ENCODE measurements at places on chromosomes 12 and 14.

DNA sequence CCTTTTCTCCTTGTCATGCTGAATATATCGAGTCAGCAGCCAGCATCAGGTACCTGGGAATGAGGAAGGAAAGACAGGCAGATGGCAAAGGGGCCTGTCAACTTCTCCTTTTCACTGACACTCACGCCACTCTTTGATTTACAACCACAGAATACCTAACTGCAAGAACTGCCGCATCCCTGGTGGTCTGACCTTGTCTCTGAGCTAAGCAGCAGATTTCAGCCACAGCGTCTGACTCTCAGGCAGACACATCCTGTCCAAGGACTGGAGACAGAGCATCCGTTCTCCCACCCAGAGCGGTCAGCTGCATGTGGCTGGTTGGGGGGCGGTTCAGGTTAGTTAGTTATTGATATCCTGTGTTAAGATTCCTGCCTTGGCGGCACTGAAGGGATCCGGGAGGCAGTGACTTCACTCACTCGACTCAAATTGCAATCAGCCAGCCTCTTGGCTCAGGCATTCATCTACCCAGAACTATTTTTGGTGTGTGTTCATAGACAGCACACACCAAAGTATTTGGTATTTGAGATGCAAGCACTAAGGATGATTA lies 11.2 kb upstream of the MAP1LC3B2 start:
- DNase-seq, result no peak

DNA sequence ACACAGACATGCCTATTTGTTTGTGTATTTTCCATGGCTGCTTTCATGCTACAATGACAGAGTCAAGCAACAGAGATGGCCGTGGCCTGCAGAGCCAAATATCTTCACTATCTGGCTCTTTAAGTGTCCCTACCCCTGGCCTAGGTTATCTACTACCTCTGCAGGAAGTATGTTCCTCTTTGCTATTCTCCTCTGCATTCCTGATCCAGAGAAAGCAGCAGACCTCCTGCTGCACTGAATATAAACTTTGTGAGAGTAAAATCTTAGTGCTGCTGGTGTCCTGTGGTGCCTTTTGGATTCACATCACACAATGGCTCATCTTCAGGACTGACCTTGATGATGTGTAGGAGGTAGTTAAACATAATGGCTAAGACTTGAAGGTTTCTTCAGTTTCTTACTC lies 233.4 kb downstream of the IPO8 start:
- DNase-seq, result no peak

DNA sequence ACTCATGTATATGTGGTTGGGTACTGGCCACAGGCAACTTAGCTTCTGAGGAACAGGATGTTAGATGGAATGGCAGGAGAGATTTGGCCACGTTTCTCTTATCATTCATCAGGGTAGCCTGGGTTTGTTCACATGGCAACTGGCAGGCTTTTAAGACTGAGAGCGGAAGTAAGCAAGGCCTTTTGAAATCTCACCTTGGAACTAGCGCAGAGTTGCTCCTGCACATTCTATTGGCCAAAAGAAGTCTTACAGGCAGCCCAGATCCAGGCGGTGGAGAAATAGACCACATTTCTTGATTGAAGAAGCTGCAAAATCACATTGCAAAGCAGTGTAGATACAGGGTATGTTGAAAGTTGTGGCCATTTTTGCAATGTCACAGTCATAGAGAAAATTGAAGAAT lies 3.7 kb downstream of the CLEC4A start:
- peak; percentile 48 for DNase-seq

- no peak for DNase-seq
Measured at GRCh38 chr12:120242275-120242799, 23.2 kb downstream of the PXN start.

- no peak for DNase-seq
Measured at GRCh38 chr14:68327231-68327630, 465.6 kb downstream of the ZFP36L1 start.

GRCh38 chr12:20778969-20779368 lies 31.5 kb upstream of the SLCO1B3 start:
- no peak for DNase-seq

GRCh38 chr14:38900887-38901286 lies 202.1 kb downstream of the SEC23A start:
- no peak for DNase-seq

DNA sequence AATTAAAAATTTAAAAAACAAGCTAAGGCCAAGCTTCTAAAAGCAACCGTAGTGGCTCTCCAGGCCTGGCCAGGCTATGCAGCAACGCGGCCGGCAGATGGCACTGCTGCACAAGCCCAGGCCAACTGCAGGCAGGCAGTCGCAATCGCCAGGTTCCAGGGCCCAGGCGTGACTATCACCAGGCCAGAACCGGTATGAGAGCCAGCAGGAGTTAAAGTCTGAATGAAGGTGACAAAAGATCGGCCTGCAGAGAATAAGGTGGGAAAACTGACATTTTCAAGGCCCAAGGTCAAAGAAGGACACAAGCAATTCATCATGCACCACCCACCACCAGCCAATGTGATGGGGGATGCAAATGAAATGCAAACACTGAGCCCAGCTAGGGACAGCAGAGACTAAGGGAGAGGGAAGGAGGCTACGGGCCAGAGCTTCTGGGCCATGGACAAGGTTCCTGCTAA lies 43.6 kb upstream of the ANO2 start:
- peak; percentile 65 for DNase-seq

DNA sequence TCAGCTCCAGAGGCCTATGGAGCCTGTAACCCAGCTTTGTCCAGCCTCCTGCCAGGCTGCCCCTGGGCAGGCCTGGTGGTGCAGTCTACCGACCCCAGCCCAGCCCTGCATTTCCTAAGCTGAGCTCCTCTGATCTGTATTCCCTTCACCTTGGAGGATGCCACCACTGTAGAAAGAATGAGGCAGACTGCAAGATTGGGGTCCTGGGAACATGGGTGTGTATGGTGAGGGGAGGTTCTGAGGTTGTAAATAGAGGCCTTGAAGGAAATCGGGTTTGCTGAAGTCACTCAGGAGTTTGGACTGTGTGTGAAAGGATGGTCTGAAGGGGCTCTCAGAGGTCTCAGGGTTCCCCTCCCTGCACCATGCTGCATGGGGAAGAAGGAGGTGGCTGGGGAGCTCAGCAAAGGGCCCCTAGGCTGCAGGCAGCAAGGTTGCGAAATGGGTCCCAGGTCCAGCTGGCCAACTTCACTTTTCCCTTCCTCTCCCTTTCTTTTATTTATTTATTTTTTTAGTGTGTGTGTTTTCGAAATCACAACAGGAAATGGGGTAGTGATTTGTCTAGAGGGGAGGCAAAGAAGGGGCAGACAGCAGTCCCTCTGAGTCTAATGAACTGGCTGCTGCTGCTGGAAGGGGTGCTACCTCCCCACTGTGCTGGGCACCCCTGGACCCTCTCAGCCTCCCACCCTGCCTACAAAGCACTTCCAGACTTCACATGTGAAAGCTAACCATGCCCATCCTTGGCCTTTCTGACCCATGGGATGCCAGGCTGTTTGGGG lies 1.2 kb upstream of the LRP1-AS start:
- DNase-seq, result no peak

DNA sequence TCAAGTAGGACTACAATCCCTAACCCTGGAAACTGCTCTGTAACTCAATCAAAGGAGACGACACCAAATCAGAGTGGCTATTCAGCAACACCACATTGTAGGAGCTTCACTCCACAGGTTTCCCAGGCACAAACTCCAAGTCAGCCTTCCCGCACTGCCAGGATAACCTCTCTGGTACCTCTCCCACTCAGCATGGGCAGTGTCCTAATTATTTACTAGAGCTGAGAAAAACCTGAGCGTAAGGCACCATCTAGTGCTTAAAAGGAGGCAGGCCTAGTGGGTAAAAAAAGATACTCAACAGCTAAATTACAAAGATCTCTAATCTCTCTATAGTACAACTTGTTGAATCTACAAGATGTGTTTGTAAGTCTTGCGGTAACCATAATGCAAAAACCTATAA lies 36.1 kb downstream of the PARP11 start:
- no peak for DNase-seq

DNA sequence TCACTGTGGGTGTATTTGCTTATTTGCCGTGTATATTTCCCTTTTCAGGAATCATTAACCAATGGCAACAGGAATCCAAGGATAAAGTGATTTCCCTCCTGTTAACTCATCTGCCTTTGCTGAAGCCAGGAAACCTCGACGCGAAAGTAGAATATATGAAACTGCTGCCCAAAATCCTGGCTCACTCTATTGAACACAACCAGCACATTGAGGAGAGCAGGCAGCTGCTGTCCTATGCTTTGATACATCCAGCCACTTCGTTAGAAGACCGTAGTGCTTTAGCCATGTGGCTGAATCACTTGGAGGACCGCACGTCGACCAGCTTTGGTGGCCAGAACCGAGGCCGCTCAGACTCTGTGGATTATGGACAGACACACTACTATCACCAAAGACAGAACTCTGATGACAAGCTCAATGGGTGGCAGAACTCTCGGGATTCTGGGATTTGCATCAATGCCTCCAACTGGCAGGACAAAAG lies 135.1 kb downstream of the SAMD4A start:
- DNase-seq, result no peak

DNA sequence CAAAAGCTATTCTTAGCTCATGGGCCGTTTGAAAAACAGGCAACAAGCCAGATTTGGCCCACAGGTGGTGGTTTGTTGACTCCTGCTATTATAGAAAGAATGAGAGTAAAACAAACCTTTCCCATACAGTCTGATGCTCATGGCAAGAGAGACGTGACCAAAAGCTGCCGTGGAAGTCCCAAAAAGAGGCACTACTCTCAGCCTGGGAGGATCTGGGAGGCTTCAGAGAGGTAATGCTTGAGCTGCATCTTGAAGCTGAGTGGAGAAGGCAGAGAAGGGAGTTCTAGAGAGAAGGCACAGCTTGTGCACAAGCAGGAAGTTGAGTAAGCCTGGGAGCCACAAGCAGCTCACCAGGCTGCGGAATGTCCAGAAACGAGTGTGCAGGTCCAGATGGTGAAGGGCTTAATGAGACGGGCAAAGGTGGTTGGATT lies 9.6 kb downstream of the PLXNC1 start:
- DNase-seq, result no peak

DNA sequence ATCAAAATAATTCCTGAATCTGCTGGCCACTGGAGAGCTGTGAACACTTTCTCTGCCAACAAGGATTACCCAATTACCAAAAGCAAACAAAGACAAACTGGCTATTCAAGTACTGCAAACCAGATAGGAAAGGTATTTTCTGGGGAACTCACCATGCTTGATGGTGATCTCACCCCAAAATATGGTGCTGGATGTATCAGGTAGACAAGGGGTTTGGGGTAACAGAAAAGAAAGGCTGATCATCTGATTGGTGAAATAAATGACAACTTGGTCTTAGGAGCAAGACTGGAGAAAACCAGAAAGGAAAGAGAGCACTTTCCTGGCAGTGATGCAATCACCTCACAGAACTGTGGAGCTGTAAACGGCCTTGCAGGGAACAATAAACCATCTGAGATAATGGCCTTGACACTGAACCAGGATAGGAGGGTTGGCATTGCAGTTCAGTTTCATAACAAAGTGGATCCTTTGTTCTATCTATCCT lies 31.0 kb upstream of the NPFF start:
- DNase-seq, result no peak

DNA sequence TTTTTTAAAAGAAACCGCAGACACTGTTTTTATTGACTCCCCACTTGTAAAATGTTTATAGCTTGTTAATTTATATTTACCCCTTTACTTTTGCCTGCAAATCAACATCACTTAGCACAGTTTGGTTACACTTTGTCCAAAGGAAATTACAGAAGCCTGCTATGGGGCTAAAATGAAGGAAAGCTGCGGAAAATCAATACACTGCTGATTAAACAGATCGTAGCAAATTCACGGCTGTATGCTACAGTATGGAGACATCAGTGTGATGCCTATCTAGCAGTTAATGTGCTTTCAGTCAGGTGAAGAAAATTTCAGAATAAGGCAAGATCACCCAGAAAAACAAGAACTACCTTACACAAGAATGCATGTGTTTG lies 110.0 kb downstream of the FOXG1 start:
- DNase-seq, result no peak

GRCh38 chr14:20820063-20820904 lies 17.6 kb upstream of the RNASE1 start:
- DNase-seq, result no peak

GRCh38 chr12:92065639-92066038 lies 80.0 kb downstream of the BTG1 start:
- no peak for DNase-seq

- no peak for DNase-seq
Measured at GRCh38 chr12:120522568-120522967, 6.4 kb downstream of the COQ5 start.

DNA sequence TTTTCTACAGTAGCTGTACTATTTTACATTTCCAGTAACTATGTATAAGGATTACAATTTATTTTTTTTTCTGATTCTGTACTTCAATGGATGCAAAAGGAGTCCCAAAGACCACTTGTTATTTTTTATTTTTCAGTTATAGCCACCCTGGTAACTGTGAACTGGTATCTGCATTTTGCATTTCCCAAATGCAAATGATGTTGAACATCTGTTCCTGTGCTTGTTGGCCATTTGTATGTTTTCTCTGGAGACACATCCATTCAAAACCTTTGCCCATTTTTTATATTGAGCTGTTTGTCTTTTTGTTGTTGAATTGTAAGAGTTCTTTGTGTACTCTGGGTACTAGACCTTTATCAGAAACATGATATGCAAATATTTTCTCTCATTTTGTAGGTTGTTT lies 485.6 kb downstream of the LRIG3 start:
- DNase-seq, result no peak

DNA sequence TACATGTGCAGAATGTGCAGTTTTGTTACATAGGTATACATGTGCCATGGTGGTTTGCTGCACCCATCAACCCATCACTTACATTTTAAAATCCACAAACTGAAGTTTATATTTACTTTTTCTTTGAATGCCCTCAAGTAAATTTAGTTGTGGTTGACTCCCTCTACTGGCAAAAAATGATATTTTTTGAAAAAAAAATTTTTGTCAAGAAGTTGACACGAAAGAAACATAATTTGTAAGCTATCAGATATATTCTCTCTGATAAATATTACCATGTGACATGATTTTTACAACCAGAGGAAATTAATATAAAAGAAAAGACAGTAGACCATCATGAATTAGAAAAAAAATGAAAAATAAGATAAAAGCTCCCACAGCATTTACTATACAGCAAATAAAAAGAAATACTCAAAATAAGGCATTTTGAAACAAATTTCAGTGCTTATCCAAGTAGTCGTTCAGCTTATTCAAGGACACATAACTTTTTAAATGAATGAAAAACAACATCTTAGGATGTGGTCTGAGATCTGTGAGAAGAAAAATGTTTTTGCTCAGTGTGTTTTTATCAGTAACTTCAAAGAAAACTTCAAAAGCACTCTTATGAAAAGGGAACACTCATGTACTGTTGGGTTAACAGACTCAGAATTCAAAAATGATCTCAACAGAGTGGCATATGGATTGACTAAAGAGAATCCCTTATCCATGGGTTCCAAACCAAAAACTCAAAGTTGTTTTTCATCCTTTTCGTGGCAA lies 30.0 kb upstream of the GRIP1 start:
- DNase-seq, result no peak

DNA sequence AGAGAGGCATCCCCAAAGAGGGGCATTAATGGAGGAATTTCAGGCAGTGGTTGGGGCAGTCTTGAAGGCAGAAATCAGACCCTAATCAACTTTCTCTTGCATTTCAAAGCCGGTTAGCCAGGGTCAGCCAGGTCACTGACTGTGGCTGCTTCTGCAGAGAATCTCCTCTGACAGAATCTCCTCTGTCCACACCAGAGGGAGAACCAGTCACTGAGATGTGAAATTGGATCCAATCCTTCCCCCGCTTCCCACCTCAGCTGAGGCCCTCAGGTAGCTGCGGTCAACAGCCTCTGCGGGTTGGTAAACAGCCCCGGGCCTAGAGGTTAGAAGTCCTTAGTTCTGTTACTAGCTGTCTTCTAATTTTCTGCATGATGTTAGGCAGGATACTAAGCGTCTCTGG lies 39.8 kb upstream of the NUAK1 start:
- no peak for DNase-seq

GRCh38 chr12:65414526-65414925 lies 136.0 kb downstream of the MSRB3 start:
- no peak for DNase-seq
